ENCODE measurements at places on chromosomes 16 and 17.

DNA sequence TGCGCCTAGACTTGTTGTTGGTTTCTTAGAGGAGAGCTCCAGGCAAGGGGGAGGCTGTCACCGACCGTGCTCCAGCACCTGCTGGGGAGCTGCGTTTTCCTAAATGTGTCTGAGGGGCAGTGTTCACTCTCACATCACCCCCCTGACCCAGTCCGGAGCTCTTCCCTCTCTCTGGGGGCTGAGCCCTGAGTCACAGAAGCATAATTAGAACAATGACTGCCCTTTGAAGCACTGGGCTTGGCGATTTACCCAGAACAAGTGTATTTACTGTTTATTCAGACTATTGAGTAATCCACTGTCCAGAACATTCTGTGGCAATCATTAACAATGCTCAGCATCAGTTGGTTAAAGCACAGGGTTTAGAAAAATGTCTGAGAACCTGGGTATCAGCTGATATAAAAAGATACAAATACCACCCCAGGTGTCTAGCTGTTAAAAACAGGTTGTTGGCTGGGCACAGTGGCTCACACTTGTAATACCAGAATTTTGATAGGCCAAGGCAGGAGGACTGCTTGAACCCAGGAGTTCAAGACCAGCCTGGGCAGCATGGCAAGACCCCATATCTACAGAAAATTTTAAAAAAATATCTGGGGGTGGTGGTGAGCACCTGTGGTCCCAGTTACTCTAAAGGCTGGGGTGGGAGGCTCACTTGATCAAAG is 8.1 kb downstream of the CES4A start:
- no peak for DNase-seq

GRCh38 chr16:88871349-88871702 is 4.9 kb upstream of the PABPN1L start:
- no peak for DNase-seq

DNA sequence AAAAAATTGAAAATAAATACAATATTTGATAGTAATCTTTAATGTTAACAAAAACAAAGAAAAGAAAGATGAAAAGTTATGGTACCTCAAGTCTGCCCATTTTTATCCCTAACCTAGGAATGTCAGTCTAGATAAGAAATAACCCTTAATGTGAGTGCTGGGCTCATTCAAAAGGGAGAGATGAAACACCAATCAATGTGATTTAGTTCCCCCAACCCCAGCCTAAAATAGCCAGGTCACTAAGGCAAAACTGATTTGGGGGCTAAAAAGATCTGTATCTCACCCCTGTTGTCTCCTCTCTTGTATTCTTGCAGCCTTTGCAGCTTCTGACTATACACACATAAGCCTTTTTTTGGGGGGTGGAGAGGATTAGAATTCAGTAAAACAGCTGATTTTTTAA is 3.2 kb upstream of the IGF2BP1 start:
- no peak for DNase-seq

- no peak for DNase-seq
Observed at GRCh38 chr17:81542431-81543338, 9.5 kb downstream of the FAAP100 start.

DNA sequence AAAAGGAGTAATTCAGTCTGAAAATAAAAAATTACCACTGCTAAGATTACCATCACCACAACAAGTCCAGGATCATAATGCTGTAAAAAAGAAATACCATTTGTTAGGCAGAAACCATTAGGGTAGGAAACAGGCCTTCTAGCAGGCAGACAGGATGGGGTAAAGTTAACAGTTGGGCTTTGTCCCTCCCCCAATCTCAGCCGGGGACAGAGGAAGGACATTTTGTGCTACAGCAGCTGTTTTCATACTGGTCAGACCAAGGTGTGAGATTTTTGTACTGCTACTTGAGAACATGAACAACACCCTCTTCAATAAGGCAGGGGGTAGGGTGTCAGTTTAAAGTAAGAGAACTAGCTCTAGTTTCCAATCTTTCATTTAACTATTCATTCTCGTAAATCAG is 49.2 kb upstream of the ITGA2B start:
- no peak for DNase-seq

DNA sequence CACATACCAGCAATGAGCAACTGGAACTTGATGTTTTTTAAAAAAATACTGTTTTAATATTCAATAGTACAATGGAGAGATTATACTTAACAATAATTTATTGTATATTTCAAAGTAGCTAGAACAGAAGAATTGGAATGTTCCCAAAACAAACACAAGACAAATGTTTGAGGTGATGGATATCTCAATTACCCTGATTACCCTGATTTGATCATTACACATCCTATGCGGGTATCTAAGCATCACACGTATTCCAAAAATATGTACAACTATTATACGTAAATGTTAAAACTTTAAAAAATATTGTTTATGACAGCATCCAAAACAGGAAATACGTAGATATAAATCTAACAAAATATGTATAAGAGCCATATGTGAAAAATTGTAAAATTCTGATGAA is 96.8 kb downstream of the DYNLRB2 start:
- DNase-seq: no peak

DNA sequence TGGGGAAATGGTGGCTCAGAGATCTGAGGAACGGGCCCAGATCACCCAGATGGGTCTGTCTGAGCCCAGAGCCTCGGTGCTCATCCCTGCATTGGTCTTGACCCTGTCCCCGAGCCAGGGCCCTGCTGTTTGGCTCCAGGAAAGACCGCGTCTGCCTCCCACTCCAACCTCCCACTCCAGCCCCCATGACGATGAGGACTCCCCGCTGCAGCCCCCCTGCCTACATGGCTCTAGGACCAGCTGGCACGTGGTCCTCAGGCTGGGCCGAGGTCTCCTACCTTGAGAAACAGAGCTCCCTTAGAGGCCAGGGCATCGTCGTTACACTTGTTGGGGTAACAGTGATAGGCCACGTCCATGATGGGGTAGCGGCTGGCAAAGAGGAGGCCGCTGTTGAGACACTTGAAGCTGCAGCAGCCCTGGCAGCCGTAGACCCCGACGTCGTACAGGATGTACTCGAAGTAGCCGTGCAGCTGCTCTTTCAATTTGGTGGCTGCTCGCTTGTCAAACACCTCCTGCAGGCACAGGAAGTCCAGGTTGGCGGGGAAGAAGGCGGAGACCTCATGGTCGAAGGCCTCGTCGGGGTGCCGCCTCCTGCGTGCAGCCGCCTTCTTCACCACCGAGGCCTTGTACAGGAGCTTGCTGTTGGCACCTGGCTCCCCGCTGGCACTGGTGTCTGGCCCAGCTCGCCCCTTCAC is 59.9 kb downstream of the PRMT7 start:
- no peak for DNase-seq

GRCh38 chr17:73514146-73514863 is 129.9 kb downstream of the SDK2 start:
- DNase-seq: no peak

DNA sequence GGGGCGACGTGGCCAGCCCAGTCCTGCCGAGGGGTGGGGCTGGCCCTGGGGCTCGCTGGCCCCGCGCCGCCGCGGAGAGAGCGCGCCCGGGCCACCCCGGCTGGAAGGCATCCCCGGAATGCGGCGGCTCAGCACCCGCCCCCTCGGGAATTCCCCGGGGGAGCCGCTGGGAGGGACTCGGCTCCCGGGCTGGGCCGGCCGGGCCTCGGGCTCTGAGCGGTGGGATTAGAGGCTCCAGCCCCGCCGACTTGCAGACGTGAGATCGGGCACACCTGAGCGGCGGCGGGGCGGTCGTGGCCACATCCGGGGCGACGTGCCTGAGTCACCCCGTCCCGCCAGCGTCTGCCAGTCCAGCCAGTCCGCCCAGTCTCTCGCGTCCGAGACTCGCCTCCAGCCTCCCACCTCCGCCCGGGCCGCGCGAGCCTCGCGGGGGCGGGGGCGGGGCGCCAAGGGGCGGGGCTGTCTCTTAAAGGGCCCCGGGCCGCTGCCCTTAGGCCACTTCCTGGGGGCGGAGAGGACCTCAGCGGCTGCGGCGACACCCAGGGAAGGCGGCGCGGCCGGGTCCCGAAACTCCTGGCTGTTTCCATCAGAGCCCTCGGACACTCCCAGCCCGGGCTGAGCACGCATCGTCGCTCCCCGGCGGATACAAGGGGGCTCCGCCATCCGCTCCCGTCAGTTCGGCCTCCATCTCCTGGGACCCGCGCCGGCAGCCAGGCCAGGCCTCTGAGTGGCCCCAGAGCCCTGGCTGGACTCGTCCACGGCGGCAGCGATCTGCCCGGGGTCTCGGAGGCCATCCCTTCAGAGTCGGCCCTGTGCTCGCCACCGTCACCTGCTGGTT is at the start of gene KCTD11:
KCTD11 (plus strand) TSS at position 498 of the 838 bp plus-strand sequence.
- peak; percentile 68 for DNase-seq

DNA sequence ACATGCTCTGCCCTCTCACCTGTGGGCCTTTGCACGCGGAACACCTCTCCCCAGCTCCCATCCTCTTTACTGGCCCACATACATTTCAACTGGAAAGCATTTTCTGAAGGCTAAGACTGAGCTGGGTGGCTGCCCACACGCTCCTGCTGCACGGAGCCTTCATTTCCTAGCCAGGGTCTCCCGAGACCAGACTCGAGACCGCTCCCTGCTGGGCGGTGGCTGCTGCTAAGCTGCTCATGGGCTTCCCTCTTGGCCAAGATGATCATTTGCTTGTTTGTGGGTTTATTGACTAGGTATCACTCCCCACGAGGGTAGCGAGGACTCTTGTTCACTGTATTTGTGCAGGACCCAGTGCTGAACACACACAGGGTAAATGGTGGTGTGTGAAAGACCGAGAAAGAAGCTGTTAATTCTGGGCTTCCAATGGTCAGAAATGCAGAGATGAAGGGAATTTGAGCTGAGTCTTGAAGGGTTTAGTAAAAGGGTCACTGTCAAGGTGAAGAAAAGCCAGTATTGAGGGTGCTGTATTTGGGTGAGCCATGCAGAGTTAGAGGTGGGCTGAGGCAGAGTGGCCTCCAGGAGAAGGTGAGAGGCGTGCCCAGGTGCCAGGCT is 907 bp downstream of the TRAPPC2L start:
- DNase-seq: peak; percentile 57

- no peak for DNase-seq
Observed at GRCh38 chr16:1902547-1903219, 15.5 kb downstream of the HS3ST6 start.

- DNase-seq: no peak
Observed at GRCh38 chr17:59149051-59149450, 5.9 kb downstream of the SKA2 start.

GRCh38 chr16:46962629-46963028 is 10.8 kb downstream of the DNAJA2 start:
- no peak for DNase-seq

DNA sequence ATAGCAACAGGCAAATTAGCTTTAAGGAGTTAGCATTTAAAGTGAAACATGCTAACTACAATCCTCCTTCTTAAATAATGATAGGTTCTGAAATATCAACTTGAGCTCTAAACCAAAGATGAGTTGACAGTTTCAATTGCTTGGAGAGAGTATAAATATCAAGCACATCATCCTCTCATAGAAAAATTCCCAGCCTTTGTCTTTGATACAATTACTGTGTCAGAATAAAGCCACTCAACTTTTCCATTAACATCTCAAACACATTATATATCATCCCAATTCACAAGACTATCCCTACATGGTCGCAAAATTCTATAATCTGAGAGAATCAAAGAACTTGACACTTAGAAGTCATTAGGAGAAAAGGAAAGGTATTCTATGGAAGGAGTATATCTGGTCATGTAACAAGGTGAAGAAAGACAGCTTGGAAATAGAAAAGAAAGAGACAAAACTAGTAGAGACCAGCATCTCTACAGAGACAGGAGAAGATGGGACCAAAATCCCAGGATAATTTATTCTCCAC is 189.8 kb downstream of the CEP112 start:
- DNase-seq: no peak
